Activated CD4-positive, alpha-beta T cell treated with anti-CD3 and anti-CD28 coated beads, Interleukin-2, amount 50 U/mL, for 1 hour (primary cell): ENCODE measurements at places on chromosomes 7 and 10.
A peak's percentile ranks its signal among the peaks of the same experiment; 100 is the strongest.

DNA sequence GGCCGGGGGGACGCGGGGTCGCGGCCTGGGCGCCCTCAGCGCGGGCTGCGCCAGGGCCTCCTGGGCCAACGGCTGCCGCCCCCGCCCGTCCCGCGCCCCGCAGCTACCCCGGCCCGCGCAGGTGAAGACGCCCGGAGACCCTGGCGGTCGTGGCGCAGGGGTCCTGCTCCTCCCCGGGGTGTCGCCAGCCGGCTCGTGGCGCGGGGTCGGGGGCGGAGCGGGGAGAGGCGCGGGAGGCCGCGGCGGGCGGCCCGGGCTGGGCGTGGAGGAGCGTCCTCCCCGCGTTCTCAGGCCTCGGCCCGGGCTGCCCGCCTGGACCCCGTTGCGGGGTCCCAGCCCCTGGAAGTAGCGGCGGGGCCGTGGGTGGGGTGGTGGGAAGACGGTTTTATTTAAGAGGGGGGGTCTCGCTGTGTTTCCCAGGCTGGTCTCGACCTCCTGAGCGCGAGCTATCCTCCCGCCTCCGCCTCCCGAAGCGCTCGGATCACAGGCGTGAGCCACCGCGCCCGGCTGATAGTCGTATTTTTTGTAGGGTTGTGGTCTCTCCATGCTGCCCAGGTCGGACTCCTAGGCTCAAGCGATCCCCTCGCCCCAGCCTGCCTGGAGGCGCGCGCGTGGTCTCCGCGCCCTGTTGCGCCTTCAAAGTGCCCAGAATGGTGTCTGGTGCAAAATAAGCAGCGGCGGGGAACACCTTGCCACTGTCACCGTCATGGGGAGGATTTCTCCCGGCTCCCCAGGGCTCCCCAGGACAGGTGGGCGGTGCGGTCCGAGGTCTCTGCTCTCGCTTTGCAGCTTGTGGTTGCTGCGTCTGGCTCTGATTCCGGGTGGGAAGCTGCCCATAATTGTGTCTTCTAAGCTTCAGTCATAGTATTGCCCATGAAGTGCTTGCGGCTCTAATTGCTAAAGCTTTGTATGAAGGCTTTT, 15.3 kb upstream of the SUN1 start:
- DNase-seq: peak; percentile 53

GRCh38 chr7:155303039-155303593, 5.4 kb downstream of the INSIG1 start:
- no peak for DNase-seq

- no peak for DNase-seq
These were observed 4.0 kb downstream of the PTEN start for GRCh38 chr10:87867453-87867852.

- DNase-seq: no peak
These were observed 4.4 kb downstream of the SCART1 start for GRCh38 chr10:133458021-133458709.

- DNase-seq: no peak
These were observed 47.0 kb upstream of the TMEM140 start for GRCh38 chr7:135100856-135101255.

DNA sequence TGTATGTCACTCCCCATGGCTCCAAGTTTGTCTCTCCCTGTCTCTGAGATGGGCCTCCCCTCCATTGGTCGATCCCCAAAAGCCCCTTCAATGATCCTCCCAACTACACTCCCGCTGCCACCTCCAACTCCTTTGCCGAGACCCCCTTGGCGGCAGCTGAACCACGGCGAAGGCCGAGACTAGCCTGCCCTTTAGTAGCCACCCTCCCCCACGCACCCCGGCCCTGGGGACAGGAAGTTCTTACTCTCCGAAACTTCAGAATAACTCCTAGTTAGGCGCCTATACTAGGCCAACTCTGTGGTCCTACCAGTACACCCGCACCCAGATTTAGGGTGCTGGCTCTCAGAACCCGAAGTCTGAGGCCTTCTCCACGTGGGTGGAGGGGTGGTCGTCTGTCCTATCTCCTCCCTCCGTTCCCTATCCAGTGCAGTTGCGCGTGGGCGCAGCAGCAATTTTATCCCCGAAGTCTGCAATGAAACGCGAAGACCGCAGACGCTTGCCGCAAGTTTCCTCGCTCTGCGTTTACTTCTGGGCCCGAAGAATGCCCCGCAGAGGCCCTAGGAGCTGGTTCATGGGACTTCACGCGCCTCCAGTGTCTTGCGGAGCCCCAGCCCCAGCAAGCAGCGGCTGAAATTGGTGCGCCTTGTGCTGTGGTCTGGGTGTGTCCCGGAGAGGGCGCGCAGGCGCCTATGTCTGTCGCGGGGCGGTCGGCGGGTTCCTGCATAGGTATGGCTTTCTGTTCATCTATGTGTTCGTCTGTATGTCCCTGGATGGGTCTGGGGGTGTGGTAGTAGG, 82.6 kb upstream of the SLF2 start:
- DNase-seq: no peak
